Myocyte (in vitro differentiated cells): ENCODE measurements at places on chromosomes 6 and 20.

DNA sequence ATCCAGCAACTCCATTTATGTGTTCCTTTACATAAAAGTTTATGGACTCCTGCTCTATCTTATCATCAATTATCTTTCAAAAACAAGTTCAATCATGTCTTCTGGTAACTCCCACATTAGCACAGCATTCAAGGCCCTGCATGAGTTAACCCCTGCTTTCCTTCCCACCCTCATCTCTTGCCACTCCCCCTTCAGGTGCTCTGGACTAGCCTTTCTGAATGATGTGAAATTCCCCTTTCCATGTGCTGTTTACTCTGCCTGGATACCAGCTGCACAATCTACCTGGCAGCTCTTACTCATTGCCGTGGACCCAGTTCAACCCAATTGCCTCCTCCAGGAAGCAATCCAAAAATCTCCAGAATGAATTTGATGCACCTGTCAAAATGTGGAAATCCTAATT, 11.9 kb downstream of the ADGRF4 start:
- DNase-seq = no peak

DNA sequence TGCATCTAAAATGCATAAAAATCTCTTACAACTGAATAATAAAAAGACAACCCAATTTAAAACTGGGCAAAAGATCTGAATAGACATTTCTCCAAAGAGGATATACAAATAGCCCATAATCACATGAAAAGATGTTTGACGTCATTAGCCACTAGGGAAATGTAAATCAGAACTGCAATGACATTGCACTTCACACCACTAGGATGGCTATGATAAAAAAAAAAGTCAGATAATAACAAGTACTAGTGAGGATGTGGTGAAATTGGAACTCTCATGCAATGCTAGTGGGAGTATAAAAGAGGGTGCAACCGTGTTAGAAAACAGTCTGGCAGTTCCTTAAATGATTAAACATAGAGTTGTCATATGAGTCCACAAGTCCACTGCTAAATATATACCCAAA, 24.3 kb upstream of the TBX18 start:
- no peak for DNase-seq

DNA sequence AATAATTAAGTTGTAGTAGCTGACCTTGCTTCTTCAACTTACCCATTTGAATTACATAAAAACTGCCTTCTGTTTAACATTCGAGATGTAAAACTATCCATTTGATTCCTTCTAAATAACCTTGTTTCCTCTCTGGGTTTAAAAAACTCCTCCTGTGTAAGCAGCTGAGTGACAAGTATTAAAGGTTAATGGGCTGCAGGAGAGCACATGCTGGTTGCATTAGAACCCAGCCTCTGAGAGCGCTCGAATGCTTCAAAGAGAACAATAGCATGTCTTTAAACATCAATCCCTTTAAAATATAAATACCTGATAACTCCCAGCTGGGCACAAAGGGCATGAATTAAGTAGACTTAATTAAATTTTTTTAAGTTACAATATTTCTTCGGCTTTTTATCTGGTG, 215.8 kb downstream of the EYA4 start:
- no peak for DNase-seq

GRCh38 chr6:127423921-127424320, 35.3 kb downstream of the KIAA0408 start:
- DNase-seq = no peak

- DNase-seq = peak; percentile 80
Measured at GRCh38 chr6:113697632-113698410, 159.3 kb upstream of the MARCKS start.

- DNase-seq = peak; percentile 29
Measured at GRCh38 chr6:110493253-110493800, 16.9 kb upstream of the SLC22A16 start.

GRCh38 chr20:14922503-14923267, 585.3 kb upstream of the FLRT3 start:
- DNase-seq = no peak

- no peak for DNase-seq
Measured at GRCh38 chr6:145262771-145263170, 472.5 kb downstream of the EPM2A start.
